ENCODE measurements at places on chromosomes 1 and 21.

- no peak for DNase-seq
Observed at GRCh38 chr1:202036595-202037387, 26.4 kb downstream of the ELF3 start.

DNA sequence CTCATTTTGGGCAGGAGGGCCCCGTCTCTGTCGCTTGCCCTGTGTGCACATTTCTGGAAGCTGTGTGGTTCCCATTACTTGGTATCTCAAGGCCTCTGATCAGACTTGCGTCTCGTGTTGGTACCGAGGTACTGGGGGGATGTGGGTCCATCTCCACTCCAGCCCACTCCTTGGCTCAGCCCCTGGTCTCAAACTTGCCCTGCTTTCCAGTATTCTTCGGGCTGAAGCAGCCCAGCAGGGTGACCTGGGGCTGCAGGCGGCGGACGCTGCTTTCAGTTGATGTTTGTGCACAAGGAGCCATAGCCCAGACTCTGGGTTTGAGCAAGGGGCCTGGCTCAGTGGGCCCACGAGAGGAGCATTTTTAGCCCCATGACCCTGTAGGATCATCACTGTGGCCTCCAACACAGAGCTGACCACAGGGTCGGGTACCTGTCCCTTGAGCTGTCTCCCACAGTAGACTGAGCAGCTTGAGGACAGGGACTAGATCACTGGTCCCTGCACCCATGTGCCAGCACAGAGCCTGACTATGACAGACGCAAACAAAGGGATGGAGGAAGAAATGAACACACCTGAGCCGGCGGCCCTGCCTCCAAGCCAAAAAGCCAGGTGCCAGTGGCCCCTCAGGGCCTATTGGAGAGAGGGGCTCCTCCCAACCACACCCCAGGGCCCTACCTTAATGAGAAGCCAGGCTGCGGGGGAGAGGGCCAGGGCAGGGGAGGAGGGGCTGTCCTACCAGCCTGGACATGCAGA is 46.8 kb downstream of the CHD5 start:
- DNase-seq: no peak

- DNase-seq: no peak
Observed at GRCh38 chr1:82795508-82796149, 994.9 kb downstream of the ADGRL2 start.

GRCh38 chr1:4404854-4405590 is 249.4 kb upstream of the AJAP1 start:
- no peak for DNase-seq

GRCh38 chr1:182229921-182230491 is 161.6 kb downstream of the GLUL start:
- DNase-seq: peak; percentile 65

DNA sequence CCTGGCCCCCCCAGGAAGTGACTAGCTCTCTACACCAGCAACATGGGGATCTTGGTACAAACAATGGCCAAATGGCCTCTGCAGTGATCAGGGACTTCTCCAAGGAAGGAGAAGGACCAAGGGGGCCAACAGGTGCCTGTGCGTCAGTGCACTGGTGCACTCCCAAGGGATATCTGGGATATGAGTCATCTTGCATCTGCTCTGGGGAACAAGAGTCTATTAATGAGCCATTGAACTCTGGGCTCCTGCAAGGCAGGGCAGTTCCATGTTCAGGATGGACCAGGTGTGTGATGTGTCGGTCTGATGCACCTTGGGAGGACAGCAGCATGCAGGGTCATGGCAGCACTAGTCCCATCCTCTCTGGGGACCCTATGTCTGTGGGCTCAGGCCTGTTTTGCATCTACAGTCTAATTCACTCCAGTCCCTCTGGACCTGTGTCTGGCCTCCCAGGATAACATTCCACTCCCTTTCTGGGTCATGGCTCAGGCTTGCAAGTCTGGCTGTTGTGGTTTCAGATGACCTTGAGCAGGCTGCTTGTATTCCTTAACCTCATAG is 125.3 kb downstream of the TRABD2B start:
- DNase-seq: peak; percentile 49

- no peak for DNase-seq
Observed at GRCh38 chr1:209265301-209265700, 318.2 kb upstream of the CAMK1G start.

DNA sequence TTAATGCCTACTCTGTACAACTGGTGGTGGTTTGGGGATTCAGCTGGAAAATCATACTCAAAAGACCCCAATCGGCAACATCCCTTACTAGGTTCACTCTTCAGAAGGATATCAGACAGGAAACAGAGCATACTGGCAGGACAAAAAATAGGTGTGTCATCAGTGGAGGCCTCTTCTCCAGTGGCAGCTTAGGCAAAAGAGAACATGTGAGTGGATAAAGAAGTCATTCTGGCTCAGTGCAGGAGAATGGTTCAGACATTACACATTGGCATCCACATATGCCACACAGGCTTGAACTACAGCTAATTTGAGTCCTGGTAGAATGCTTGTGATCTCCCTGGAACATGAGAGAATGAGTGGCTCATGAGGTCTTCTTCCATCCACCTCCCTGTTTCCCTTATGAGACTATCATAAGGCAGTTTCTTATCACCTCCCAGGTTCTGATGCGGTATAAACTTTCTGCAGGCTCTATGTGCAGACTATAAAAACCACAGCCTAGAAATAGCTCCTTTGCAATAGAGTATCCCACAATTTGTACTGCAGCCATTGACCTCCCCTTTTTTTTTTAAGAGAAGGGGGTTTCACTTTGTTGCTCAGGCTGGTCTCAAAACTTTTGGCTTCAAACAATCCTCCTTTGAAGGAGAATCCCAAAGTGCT is 24.7 kb downstream of the VAMP4 start:
- peak; percentile 16 for DNase-seq

DNA sequence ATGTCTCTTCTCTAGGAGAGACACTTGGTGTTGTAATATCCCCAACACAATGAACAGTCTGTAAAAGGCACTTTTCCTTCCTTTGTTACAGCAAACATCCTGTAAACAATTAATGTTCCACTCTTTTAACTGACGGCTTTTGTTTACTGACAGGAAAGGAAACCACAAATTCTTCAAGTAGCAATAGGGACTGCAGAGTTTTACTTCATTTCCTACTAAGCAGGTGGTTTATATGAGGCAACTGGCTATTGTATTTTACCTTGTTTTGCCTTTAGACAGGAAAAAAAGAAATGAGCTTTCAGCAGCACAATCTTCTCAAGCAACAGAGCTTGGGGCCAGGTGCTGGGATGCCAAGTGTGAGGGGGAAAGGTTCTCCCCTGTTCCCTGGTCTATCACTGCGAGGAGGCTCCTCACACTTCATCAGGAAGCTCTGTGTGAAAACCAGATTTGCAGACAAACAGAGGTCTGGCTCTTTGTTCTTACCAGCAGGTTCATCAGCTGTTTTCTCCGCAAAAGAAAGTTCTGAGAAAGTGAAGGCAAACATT is 51.2 kb downstream of the SIPA1L2 start:
- DNase-seq: no peak

DNA sequence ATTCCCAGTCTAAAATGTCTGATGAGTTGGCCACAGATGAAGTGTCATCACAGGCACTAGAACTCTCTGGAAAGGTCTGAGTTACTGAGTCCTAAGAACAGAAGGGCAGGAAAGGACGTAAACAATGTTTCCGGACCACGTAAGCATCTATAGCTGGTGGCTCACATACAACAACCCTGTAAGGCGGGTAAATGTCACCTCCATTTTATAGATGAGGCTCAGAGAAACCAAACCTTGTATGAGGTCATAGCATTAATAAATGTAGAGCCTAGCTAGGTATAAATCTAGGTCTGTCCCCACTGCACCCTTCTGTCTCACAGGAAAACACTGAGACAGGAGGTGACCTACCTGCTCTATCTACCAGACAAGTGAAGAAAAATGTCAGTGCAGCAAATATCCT is 86.6 kb downstream of the CSMD2 start:
- no peak for DNase-seq

DNA sequence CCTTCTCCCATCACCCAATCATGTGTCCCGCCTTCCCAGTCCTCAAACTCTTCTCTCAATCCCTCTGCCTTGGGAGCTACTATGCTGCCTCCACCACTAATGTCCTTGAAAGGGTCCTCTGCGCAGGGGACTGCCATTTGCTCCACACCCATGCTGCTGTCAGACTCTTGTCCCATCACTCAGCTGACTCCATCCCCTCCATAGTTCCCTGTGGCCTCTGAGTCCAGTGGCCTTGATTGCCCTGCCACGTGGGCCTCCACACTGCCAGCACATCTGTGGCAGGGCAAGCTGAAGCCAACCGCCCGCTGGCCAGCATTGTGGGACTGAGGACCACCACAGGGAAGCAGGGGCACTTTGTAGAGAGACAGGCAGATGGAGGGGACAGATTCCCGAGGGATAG is 1.3 kb upstream of the TNNT2 start:
- no peak for DNase-seq

- no peak for DNase-seq
Observed at GRCh38 chr21:45555251-45555556, 13.0 kb upstream of the SLC19A1 start.

Data from LHCN-M2 (cell line).